Activated naive CD8-positive, alpha-beta T cell treated with anti-CD3 and anti-CD28 coated beads, Interleukin-2, amount 10 ng/mL, durations not matched to agents 7 days and 5 days (primary cell): ENCODE measurements at places on chromosomes 6 and 20. TPM values are rescaled to one million over a fixed set of nuclear protein-coding genes. Genes with fewer than 3 reads are reported as not detected.

The CTCFL gene
- not detected for total RNA-seq

- DNase-seq = no peak
Measured at GRCh38 chr6:99233219-99233618, 116.3 kb downstream of the FAXC start.

DNA sequence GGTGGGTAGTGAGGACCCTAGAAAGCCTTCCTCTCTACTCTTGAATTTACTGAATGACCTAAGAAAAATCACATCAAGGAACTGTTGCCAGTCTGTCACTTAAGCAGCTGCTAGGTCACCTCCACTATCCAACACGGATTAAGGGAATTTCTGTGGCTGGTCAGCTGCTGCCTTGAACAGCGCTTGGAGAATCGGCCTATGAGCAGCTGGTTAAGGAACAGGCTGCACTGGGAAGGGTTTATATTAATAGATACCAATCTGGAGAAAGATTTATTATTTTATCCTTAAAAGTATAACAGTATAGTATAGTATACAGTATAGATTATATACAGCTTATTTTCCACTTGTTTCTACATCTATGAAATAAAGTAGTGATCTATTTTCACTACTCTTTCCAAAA, 6.5 kb downstream of the PTPRK start:
- no peak for DNase-seq

DNA sequence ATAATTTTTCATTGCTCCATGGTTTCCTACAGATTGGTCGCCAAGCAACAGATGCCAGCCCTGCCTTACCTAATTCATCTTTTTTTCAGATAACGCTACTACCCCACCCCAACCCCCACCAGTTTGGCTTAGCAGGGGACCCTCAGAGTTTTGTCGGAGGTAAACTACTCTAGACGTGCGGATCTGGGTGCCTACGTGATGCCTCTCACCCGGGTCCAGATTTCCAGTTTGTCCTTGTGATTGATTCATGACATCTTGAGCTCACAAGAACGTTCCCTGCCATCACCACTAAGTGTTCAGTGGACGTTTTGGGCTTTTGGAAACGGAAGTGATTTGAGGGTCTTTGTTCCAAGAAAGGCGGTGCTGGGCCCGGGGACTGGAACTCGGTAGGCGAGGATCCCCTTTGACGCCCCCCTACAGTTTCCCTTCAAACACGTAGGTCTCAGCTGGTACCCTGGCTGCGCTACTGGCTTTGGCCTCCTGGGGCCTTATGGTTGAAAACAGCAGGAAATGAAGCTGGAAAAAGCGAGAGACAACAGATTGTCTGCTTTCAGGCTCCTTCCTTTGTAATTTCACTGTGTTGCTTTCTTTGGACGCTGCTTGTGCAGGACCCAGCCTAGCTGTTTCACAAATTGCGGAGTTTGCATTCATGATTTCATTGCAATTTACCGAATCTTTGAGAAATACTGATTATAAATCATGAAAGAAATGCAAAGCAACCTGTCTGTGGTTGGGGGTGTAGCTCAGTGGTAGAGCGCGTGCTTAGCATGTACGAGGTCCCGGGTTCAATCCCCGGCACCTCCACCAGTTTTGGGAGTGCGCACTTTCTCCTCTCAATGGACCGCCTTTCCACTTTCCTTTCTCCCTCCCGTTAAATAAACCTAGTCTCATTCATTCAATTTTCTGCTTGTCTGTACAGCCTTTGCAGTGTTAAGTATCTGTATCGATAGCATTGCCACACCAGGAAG, 81.0 kb downstream of the GPX5 start:
- DNase-seq = no peak

DNA sequence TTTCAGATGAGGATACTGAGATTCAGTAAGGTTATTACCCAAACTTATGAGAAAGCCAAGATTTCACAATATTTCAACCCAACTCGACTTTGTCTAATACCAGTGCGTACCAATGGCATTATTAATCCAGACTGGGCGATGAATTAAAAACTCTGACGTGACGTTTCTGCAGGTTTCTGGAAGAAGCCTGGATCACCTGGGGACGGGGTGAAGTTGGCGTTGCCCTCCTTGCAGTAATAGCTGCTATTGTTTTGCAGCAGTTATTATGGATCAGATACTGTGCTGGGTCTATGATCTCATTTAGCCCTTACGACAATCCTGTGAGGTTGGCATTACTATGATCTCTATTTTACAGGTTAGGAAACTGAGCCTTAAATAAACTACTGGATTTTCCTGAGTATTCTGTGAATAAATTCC, 569 bp upstream of the CDC5L start:
- no peak for DNase-seq

GRCh38 chr6:21593927-21594415, 420 bp downstream of the SOX4 start:
- DNase-seq = no peak

DNA sequence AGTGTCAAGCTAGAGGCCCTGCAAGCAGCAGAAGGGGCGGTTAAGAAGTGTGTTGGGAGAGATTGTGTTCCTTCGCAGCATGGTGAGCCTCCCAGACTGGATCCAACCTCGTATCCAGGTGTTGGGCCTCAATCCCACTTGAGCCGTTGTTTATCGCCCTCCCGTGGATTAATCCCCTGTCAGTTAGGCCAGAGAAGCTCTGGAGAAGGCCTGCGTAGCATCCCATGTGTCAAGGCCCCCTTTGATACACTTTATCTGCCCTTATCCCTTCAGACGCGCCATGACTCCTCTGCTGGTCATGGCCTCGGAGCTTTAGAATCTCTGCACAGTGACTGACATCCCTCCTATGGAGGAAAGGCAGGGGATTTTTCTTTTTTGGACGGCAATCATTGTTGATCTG, 181.0 kb downstream of the ZFP64 start:
- no peak for DNase-seq

- no peak for DNase-seq
Measured at GRCh38 chr6:10177704-10178103, 237.2 kb downstream of the TFAP2A start.

- no peak for DNase-seq
Measured at GRCh38 chr6:69398311-69398710, 398.5 kb downstream of the LMBRD1 start.

- peak; percentile 58 for DNase-seq
Measured at GRCh38 chr20:4813863-4814695, 92.4 kb downstream of the PRND start.

DNA sequence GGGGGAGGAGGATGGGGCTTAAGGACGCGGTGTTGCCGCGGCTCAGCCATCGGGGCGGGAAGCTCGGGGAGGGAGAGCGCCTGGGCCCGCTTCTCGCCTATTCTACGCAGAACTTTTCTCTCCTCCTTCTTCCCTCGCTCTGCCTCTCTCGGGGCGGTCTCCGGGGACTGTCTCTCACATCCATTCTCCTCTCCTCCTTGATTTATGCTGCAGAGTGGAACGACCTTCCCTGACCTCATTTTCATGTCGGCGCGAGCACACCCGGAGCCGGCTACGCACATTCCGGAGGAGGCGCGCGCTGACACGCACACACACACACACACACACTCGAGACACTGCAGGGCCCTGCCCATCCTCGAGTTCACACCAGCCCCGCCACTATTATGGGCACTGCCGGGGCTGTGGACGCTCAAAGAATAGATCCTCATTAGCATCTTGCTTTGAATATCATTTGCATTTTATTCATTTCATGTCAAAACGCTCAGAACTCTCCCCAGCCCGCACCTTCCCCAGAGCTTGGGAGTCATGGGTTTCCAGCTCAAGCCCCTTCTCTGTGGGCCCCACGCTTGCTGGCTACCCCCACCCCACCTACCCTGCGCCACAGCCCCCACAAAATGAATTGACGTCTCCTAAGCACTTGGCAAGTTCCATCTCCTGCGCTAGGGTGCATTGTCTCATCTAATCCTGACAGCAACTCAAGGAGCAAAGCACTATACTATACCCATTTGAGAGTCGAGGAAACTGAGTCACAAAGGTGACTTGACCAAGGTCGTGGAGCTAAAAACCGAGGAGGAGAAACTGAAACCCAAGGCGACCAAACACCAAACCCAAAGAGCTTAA, 36.8 kb downstream of the NCR2 start:
- peak; percentile 54 for DNase-seq

- DNase-seq = peak; percentile 55
Measured at GRCh38 chr20:32537657-32538525, 47.2 kb downstream of the NOL4L start.

DNA sequence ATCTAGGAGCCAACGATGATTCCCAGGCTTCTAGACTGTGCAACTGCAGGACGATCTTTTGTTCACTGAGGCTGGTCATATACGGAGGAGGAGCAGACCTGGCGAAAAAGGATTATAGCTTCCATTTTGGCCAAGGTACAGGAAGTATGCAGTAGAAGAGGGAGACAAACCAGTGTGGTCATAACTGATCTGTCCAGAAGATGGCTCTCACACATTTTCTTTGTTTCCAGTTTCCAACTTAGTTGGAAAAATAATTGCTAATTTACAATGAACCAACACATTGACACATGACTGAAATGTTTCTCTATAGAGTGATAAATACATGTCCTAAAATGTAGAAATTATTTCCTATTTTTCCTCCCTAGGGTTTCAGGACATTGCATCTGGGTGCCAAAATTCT, 364.1 kb upstream of the BTBD3 start:
- DNase-seq = no peak

- no peak for DNase-seq
Measured at GRCh38 chr6:169604076-169604475, 97.8 kb downstream of the WDR27 start.

GRCh38 chr20:54293526-54293925, 85.6 kb downstream of the PFDN4 start:
- DNase-seq = no peak

DNA sequence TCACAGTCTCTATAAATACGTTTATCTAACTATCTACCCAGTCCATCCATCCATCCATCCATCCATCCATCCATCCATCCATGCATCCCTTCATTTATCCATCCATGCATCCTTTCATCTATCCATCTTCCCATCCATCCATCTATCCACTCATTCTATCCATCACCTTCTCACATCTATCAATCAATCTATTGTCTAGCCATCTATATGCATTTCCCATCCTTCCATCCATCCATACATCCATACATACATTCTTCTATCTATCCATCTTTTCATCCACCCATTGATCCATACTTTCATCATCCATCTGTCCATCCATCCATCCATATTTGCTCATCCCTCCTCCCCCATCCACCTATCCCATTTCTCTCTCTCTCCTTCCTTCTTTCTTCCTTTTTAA, 51.6 kb upstream of the CTNNBL1 start:
- DNase-seq = no peak

GRCh38 chr6:142444376-142444775, 142.6 kb downstream of the ADGRG6 start:
- DNase-seq = no peak

GRCh38 chr6:41814629-41815028, 27.1 kb downstream of the TOMM6 start:
- no peak for DNase-seq

DNA sequence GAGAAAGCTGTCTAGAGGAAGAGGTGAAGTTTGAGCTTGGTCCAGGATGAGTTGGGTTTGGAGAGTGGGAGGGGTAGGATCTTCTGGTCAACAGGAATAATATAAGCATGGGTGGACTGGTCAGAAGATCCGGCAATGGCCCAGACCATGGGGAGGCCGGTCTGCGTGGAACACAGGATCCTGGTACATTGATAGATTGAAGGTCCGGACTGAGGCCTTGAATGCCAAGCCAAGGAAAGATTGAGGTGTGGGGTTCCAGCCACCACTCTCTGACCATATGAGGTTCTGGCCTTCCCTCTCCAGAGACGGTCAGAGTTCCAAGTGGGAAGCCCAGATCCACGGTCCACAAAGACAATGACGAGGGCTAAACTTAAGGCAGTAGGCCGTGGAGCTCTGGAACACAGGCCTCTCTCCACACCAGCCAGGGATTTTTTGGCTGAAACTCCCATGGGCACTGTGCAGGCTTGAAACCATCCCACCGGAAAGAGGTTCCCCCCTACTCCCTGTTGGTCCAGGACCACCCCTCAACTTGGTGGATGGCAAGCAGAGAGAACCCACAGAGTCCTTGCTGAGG, 3.2 kb downstream of the MDFI start:
- DNase-seq = no peak

DNA sequence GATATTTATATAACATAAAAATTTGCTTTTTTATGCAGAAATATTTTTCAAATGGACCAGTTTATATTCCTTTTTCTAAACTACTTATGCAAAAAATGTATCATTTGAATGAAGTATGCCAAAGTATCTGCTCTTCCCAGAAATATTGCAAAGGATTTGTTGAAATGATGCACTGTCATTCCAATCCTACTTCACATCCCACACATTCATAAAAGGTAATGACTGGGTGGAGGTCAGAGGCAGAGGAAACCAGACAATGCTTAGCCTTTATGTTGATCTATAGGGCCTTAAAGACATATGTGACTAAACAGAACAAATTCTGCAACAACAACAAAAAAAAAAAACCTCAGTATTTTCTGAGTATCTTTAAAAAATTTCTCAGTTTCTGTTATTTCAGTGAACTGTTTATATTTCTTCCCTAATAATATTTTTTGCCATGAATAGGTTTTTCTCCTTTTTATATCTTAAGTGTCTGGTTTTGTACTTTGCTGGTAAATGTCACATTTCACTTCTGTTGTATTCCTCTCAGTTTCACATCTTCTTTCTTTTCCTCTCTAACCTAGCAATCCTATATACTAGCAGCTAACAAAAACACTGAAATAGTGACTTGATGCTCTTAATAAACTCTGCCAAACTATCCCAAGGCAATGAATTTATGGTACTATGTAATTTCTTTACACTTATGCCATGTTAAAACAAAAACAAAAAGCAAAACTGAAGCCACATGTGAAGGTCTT, 374.1 kb downstream of the BCKDHB start:
- no peak for DNase-seq

GRCh38 chr6:133245422-133245903, 4.3 kb downstream of the EYA4 start:
- no peak for DNase-seq

DNA sequence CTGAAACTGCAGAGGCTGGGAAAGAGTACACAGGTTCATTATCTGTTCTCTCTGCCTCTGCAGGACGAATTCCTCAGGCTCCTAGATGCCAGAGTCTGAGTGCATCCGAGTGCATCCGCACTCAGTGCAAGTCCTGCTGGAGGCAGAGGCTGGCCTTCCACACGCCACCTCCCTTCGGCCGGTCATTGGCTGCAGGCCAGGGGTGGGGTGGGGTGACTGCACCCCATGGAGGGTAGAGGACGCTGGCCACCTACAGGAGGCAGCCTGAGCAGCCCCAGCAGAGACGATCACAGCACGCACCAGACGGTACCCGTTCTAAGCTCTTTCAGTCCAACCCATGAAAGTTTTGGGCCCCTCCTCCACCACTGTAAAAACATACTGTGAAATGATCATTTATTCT, 11.7 kb downstream of the SFT2D1 start:
- DNase-seq = no peak
